ENCODE measurements at places on chromosomes 5 and 9.

DNA sequence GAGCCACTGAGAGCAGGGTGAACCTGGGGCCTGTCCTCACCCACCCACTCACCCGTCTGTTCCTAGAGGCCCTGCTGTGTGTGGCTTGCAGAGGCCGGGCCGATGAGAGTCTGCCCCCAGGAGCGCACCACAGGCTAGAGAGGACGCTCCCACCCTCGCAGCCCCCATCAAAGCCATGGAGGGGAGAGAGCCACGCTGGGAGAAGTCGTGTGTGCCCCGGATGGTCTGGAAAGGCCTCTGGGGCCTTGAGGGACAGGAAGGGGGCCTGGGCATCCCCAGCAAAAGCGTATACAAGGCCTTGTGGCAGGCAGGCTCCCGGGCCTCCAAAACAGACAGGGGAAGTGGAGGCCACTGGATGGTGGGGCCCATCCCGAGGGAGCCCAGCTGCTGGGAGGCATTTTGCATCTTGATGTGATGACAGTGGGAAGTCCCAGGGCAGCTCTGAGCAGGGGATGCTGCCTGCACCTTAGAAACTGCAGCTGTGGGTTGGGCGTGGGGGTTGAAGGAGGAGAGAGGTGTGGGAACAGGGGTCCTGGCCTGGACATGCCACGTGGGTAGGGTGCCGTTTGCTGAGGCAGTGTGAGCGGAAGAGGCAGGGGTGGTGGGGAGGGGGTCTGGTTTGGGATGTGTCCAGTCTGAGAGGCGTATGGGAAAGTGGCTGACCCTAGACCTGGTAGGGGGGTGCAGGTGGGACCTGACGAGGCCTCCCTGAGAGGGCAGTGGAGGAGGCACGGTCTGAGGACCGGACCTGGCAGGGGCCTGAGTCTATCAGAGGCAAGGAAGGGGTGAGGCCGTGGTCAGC, 43.0 kb upstream of the NOTCH1 start:
- no peak for DNase-seq

DNA sequence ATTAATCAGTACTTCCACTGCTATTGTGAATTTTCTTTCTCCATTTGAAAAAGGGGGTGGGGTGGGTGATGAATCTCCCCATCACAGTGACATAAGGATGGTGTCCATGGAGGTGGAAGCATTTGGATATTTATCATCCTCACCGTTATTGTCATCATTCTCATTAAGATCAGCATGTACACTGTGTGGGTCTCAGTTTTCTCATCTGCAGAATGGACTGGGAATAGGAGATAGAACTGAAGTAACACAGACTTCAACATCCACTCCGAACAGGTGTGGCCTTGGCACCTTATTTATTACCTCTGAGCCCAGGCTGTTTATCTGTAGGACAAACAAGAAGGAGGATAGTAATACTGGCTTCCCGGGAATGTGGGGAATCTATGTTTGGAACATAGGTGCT, 165.9 kb downstream of the PAPPA start:
- no peak for DNase-seq

GRCh38 chr9:122788831-122789230, at the start of gene OR5C1:
TSS of gene OR5C1 (plus strand) at chr9:122788933. CDS start at chr9:122788933, 0 bp downstream.
- no peak for DNase-seq

- DNase-seq: no peak
Measured at GRCh38 chr9:136808075-136808805, 492 bp downstream of the RABL6 start.

GRCh38 chr9:109270971-109271925, 49.6 kb downstream of the EPB41L4B start:
- no peak for DNase-seq

DNA sequence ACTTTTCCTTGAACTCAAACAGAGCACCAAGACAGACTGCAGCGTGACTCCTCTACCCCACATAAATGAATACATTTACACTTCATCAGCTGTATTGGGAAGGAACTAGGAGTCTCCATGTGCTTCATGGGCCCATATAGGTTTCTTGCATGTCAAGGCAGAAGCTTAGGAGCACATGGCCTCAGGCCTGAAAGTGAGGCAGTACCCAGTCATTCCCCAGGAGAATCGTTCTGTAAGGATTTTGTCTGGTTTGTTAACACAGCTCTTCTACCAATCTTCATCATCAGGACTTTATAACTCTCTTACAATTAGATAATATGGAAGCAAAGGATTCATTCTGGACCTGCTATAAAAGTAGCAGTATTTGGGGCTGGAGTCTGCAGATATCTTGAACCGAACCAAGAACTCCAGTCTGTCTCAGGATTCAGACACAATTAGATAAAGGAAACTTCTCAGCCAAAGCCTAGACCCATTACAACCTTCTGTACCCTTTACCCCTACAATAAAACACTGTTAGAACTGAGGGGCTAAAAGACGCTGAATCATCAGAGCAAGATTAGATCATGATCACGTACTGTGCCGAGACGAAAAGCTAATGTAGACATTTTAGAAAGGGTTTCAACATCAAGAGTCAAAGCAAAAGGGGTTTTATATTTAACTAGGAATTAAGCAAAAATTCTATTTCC, 385.5 kb upstream of the SLC30A5 start:
- no peak for DNase-seq

GRCh38 chr5:98085593-98085992, 687.9 kb upstream of the RGMB start:
- no peak for DNase-seq

GRCh38 chr5:60036192-60036938, 142.8 kb upstream of the PDE4D start:
- no peak for DNase-seq

DNA sequence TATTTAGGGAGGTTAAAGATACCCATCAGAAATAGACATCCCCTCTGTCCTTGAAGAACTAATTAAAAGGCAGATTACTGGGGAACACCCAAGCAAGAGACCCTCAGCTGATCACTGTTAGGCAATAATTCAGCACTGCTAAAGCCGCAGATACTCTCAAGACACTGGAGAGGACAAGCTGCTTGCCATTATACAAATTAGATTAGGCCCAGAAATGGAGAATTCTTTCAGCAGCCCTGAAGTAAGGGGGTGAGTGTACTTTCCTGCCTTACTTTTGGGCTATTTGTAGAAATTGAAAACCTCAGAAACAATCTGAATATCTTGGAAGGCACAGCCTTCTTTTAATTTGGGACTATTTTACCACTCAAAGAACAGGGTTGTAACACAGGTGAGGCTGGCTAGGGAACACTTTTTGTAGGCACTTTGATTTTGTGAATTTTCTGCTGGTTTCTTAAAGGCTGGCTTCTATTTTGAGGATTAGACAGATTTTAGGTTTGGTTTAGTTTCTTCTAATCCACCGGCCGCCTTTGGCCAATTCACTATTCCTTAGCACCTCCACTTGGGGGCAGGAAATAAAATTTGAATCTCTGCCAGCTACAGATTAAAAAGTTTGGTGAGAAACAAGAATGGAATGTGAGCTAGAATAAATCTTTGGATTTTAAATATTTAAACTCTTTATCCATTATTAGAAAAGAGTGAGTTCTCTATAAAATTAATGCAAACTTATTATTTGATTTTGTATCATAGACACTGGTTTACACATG, 106.0 kb downstream of the SMARCA2 start:
- no peak for DNase-seq

DNA sequence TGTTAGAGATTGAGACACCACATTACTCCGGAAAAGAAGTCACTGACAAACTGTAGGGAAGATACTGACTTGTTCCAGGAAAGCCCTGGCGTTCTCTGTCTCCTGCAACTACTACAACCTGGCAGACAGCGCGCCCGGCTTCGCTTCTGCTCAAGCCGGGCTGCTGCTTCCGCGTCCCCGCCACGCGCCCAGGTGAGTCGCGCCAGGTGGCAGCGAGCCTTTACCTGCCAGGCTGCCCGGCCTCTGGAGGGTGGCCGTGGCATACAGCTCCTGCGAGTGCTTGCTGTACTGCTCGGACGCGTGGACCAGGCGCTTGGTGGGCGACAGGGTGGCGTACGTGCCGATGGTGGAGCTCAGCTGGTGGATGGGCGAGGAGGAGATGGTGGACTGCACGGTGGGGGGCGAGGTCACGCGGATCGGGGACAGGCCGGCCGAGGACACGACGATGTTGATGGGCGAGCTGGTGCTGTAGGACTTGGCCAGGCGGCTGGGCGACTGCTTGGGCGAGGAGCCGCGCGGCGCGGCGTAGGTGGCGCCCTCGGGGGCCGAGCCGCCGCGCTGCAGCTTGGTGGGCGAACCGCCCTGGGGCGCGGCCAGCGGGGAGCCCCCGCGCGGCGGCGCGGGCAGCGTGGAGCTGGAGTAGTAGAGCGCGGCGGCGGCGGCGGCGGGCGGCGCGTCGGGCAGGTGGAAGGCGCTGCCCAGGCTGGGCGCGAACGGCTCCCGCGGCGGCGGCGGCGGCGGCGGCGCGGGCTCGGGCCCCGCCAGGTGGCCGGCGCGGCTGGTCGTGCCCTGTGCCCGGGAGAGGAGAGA, 519.6 kb downstream of the CTNND2 start:
- DNase-seq: no peak

- no peak for DNase-seq
Measured at GRCh38 chr5:88480801-88481499, 212.3 kb upstream of the TMEM161B start.

DNA sequence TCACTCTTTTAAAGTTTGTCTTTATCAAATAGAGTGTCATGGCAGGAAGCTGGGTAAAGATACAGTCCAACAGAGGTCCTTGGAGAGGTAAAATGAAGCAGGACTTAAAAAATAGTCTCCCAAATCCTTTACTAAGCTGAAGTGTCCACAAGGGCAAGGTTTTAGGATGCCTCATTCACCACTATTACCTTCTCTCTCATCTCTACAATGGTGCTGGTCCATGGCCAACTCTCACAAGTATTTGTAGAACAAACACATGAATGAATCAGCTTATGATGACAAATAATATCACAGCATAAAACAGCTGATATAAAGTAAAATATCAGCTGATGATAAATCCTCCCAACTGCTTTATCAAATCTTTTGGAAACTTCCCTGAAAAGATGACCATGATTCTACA, 162.3 kb upstream of the ZNF462 start:
- no peak for DNase-seq

- DNase-seq: no peak
Measured at GRCh38 chr9:114869845-114870244, 60.5 kb downstream of the TNFSF8 start.

- DNase-seq: no peak
Measured at GRCh38 chr9:128280084-128280622, 4.1 kb downstream of the SWI5 start.

GRCh38 chr9:70563431-70564204, 149.2 kb upstream of the KLF9 start:
- peak; percentile 71 for DNase-seq

GRCh38 chr9:127735530-127736185, 564 bp upstream of the TOR2A start:
- DNase-seq: no peak

- DNase-seq: no peak
Measured at GRCh38 chr5:135448791-135449507, 1.8 kb upstream of the DCANP1 start.

DNA sequence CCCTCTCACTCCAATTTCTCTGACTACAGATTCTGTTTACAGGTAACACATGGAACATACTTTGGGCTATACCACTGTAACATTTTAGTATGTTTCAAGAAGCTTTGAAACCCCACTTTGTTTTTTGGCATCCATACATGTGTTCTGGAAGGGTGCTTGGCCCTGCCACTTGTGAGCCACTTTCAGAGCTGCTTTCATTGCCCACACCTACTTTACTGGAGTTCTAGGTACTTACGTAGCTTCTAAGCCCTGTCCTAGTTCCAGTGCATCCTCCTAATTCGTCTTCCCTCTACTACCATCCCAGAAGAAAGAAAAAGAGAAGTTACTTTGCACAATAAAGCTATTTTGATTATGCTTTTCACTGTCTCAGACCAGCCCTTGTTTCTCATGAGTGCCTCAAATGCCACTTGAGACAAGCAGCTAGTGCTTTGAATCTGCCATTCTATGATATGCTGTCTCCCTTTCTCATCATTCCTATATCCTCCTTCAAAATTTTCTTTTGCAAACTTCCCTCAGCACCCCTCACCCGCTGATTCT, 26.5 kb upstream of the C5orf47 start:
- no peak for DNase-seq

DNA sequence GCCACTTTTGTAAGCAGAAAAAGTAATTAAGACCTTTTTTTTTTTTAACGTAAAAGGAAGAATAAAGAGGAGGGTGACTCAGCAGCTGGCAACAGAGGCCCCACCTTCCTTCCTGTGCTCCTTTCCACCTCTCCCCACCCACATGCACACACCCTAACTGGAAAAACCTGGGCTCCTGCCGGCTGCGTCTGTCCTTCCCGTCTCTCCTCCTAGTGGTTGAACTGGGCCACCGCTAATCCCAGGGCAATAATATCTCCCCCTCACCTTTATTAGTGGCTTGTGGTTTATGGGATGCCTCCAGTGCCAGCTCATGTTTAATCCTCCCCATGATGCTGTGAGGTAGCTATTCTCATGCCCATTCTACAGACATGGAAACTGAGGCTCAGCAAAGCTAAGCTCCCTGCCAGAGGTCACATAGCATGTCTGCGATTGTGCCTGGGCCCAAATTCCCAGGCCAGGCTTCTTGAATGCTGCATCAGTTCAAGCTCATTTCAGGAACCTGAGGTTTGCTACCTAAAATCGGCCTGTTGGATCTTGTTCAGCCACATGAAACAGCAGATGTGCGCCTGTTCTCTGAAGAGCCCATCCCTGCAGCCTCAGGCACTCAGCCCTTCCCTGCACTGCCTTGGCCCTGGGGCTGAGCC, 60.9 kb upstream of the IL17B start:
- no peak for DNase-seq

GRCh38 chr5:111415053-111415452, 97.3 kb downstream of the STARD4 start:
- DNase-seq: no peak

- no peak for DNase-seq
Measured at GRCh38 chr9:123637945-123638634, 282.1 kb downstream of the CRB2 start.

DNA sequence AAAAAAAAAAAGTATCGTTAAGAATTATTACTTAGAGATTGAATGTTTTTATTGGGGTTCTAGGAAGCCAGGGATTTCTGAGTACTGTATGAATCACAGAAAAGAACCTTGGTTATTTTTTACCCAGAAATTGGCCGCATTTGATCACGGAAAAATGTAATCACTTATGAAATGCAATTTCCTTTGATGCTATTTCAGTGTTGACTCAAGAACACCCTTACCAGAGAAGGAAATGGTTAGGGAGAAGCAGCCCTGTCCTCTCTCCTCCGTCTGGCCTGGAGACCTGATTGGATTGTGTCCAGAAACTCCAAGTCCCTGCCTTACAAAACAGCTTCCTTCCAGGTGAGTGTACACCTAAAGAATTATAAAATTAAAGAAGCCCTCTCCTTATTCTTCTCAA, 116.7 kb downstream of the MED10 start:
- DNase-seq: no peak

DNA sequence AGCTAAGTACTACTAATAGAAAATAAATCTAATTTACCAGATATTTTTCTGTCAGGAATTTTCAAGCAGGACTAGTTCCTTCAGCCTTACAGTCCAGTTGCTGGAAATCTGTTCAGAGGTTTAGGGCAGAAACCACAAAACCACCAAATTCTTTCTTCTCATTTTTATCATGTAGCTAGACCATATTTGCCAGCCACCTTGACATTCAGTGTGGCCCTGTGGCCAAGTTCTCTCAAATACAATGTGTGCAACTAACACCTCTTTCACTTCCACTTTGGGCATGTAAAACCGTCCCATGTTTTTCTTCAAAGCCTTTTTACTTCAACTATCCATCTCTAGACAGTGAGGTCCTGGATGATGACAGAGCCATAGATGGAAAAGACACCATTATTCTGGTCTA, 1133.2 kb upstream of the CDH18 start:
- no peak for DNase-seq

GRCh38 chr5:1214936-1215220, 10.3 kb upstream of the SLC6A18 start:
- DNase-seq: no peak

GRCh38 chr9:20043461-20043860, 254.6 kb upstream of the SLC24A2 start:
- DNase-seq: no peak

Data from GM18507 (cell line).